ENCODE measurements at places on chromosomes 5 and 9. TPM values are rescaled to one million over a fixed set of nuclear protein-coding genes. Genes with fewer than 3 reads are reported as not detected.

DNA sequence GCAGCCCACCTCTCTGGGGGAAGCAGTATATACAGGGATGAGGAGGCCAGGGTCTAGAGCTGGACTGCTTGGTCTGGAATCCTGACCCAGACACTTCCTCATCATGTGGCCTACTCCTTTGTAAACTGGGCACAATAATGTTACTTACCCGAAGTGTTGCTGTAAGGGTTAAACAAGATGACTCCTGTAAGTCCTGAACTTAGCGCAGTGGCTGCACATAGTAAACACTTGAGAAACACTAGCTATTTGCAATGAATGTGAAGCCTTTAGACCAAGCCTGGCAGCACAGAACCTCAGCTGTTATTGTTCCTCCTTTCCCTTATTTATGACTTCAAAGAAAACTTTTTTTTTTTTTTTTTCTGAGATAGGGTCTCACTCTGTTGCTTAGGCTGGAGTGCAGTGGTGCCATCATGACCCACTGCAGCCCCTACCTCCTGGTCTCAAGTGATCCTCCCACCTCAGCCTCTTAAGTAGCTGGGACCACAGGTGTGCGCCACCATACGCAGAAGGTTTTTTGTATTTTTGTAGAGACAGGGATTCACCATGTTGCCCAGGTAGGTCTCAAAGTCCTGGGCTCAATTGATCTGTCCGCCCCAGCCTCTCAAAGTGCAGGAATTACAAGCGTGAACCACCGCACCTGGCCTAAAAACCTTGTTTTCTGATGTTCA lies 96.2 kb upstream of the IL6ST start:
- H3K36me3 ChIP-seq: no peaks in the 10 kb centered on the region
- no peak overlapping the region for H3K27ac ChIP-seq
- H3K4me1 ChIP-seq: peaks cover 6% of the 10 kb centered on the region
- no peak overlapping the region for H3K4me3 ChIP-seq
- H3K27me3 ChIP-seq: no peaks in the 10 kb centered on the region

The PGM5 gene
- not detected for total RNA-seq

The GDNF gene
- 0.69 TPM for total RNA-seq

GRCh38 chr9:38437193-38437823 lies 13.1 kb upstream of the IGFBPL1 start:
- DNase-seq: no peak
- H3K36me3 ChIP-seq: no peaks in the 10 kb centered on the region
- H3K4me3 ChIP-seq: no peak overlapping the region
- H3K4me1 ChIP-seq: peaks cover 19% of the 10 kb centered on the region
- H3K27me3 ChIP-seq: no peaks in the 10 kb centered on the region
- H3K27ac ChIP-seq: peak overlapping the region; percentile 89

DNA sequence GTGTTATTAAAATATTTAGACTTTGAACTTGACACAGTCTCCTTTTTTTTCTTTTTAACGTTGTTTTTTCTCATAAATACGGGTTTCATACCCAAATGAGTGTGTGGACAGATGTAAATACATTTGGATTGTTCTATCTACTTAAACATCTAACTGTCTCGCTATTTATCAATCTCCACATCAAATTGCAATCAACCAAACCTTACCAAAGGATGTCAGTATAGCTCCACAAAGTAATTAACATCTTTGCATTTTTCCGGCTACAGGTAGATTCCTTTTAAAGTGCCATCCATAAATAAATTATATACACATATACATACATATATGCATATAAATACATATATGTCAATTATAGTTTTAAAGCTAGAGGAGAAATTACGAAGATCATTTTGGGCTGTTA lies 705 bp upstream of the CDH10 start:
- H3K4me3 ChIP-seq: no peak overlapping the region
- H3K4me1 ChIP-seq: peaks cover 8% of the 10 kb centered on the region
- H3K36me3 ChIP-seq: no peaks in the 10 kb centered on the region
- H3K27ac ChIP-seq: no peak overlapping the region
- H3K27me3 ChIP-seq: peaks cover 29% of the 10 kb centered on the region

The PCDHB3 gene
- total RNA-seq: 12.1 TPM

The DRD1 gene
- 0.35 TPM for total RNA-seq

DNA sequence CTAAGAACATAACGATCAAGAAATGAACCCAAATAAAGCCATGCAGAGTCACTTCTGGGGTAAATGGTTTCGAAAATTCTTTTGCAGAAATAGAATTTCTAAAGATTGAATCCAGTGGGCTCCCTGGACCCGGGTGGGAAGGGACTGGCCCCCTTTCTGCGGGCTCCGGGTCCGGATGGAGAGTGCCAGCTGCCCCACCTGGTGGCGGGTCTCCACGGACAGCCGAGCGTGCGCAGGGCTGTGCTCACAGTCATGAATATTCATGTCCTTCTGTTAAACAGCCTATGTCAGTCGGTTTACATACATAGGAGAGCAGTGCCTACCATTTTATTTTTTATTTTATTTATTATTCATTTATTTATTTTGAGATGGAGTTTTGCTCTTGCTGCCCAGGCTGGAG lies 4.7 kb upstream of the PPP1R26 start:
- no peaks in the 10 kb centered on the region for H3K36me3 ChIP-seq
- H3K4me1 ChIP-seq: peaks cover 7% of the 10 kb centered on the region
- no peak overlapping the region for H3K4me3 ChIP-seq
- H3K27me3 ChIP-seq: peaks cover 6% of the 10 kb centered on the region
- no peak for DNase-seq
- no peak overlapping the region for H3K27ac ChIP-seq

Data from chondrocyte (in vitro differentiated cells).